ENCODE measurements at places on chromosomes 3 and 15.

GRCh38 chr3:109887293-109887692 lies 549.9 kb upstream of the DPPA4 start:
- DNase-seq, result no peak

DNA sequence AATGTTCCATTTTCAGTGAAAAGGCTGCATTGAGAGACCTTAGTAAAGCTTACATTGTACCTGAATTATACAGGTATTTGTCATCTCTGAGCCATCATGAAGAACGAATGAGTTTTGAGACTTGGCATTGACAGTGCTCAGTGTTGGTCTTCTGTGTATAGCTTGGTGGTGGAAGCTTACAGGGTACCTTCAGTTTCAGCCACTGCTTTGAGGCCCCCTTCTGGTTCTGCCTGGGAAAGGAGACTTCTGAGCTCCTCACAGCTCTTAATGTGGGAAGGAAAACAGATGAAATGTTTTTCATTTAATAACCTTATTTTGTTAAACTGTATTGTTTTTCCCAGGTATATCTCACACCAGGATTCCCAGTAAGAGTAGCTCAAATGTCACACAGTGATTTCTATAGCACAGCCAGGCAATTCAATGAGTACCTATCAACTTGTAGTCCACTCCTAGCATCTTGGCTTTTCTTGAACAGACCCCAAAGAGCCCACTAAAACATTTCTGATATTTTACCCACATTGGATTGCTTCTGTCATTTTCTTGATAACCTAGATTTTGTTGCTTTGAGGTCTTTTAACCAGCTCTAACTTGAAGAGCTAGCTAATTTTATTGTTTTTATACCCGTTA lies 5.6 kb downstream of the SERPINI1 start:
- DNase-seq, result peak; percentile 39

- no peak for DNase-seq
Measured at GRCh38 chr3:8113626-8114025, 388.0 kb upstream of the LMCD1 start.

DNA sequence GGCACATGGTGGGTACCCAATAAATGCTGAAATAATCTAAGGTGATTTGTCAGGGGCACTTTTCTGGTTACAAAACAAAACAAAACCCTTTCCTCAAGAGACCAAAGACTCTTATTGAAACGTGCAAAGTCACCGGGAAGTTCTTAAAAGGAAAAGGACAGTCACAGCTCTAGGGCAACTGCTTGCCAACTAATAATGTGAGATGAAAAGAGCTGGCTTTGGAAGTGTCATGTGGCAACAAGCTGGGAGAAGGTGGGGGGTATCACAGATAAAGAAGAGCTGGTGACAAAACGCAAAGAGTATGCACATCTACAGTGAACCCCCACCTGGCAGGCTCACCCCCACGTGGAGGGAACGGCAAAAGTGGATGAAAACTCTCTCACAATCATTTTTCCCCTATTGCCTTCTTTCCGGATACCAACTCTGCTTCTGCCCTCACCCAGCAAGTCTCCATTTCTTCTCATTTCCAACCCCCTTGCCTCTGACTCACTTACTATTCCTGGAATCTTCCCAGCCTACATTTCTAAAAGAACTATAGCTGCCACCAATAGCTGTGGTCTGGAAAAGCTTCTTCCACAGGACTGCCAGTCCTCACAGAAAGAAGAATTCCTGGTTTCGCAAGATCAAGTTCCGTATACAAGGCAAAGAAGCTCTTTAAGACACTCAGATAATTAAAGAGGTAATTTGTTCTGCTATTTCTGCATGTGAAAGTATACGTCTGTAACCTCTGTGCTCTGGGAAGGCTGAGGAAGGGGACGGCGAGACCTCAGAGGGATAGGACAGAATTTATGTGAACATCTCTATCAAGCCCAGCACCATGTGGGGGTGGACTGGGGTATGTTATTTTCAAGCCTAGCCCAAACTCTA lies 21.8 kb upstream of the ANPEP start:
- DNase-seq, result no peak

GRCh38 chr3:167091226-167091625 lies 288.9 kb downstream of the ZBBX start:
- DNase-seq, result no peak

- no peak for DNase-seq
Measured at GRCh38 chr3:98739266-98739665, 23.9 kb upstream of the ST3GAL6 start.

DNA sequence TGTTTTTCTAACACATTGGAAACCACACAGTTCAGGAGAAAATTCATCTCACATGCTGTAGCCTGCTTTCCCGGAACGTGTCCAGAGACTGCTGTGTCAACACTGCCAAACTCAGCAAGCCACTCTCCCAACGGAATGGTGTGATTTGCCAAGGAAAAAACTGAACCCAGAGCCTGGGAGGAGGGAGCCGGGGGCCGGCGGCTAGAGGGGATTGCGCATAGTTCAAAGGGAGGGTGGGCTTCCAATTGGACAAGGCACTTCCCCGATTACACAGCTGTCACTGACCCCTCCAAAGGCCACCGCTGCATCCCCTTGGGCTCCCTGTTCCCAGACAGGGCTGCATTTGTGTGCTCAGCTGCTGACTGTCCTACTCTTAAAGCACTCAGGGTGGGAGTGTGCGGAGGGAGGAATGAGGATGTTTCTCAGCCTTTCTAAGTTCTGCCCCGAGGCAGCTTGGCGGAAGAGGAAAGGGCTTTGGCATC lies 256.2 kb downstream of the ZNF621 start:
- DNase-seq, result no peak

DNA sequence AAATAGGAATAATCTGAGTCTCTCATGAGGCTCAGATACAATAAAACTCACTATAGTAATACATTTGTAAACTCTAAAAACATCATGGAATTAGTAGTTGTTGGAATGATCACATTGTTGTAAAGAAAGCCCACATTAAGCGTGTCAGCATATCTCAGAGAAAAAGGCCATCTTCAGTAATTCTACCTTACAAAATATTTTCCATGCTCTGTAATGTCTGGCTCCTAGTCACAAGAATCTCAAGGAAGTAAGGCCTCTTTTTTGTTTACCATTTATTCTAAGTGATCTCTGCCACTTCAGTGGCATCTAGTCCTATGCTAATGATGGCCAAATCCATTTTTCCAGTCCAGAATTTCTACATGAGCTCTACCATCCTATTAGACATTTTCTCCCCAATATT lies 240.2 kb upstream of the ZNF717 start:
- no peak for DNase-seq

- no peak for DNase-seq
Measured at GRCh38 chr3:107411056-107411455, 33.8 kb downstream of the CCDC54 start.

DNA sequence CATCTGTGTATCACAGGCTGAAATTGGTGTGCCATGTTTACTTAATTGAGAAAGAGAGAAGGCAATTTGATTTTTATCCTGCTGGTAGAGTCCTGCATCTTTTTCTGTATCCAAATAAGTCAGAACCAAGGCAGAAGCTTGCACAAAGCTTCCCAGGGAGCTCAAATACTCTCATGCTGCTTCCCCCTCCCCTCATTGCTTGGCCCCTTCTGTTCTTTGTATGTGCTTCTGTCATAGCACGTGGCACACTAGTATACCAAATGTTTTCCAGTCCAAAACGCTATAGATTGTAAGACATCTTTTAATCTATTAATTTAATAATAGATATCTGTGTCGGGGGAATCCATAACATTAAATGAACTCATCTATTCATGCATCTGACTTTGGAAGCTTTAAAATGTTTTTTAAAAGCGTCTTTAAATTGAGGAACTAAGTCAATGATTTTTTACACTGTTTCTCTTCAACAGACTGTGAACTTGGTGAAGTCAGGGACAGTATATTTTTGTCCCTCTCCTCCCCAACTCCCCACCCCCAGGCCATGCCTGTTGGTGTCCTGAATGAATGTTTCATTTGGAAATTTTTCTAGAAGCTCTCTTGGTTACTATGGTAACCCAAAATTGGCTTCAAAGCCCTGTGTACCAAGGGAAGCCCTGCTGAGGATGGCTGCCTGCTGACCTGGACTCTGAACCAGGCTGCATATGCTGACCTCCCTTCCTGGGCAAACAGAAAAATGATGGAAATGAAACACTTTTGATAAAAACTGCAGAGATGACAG lies 26.2 kb upstream of the SLC35G2 start:
- no peak for DNase-seq

GRCh38 chr3:80052271-80052670 lies 284.5 kb upstream of the ROBO1 start:
- no peak for DNase-seq

- no peak for DNase-seq
Measured at GRCh38 chr3:116155841-116156240, 289.4 kb downstream of the LSAMP start.

GRCh38 chr3:87413814-87414213 lies 137.4 kb upstream of the POU1F1 start:
- no peak for DNase-seq

DNA sequence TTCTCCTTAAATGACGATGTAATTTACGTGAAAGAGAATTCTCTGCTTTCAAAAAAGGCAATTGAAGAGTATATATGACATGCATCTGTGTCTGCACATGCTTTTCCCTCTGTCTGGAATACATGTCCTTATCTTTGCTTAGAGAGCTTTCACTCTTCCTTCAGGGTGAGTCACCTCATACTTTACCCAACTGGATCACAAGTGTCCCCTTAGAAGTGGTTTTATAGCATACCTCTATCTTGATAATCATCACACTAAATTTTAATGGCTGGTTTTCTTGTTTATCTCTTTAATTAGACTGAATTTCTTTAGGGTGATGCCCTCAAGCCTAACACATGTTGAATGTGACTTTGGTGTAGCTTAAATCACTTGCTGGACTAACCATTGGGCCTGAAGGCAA lies 178.9 kb downstream of the SV2B start:
- DNase-seq, result no peak

DNA sequence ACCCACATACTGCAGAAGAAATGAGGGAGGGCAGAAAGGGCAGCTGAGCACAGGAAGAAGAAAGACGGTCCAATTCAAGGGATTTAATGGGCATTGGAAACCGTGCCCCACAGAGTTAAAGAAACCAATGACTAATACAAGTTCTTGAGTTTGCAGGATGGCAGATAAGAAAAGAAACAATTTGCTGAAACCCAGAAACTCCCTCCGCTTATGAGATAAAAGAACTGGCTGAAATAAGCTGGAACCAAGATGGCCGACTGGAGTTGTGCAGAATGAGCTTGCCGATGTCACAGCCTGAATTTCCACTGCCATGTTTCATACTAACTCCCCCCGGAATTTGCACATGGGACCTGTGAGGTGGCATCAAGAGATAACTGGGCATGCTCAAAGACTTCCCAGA lies 47.1 kb downstream of the SCAP start:
- no peak for DNase-seq

DNA sequence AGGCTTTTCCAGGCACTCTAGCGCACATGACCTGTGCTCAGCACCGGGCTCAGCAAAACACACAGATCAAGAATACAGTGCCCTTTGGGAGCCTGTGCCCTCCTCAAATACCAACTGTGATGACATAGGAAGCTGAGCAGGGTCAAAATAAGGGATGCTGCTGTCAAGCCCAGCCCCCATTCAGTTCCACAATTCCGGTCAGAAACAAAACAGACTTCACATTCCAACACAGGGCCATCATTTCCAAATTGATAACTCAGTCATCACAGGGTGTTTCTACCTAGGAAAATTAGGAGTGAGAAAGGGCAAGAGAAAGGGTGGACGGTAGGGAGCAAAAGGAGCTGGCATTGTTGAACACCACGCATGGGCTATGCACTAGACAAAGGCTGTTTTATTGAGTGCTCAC lies 158.4 kb upstream of the CCDC54 start:
- no peak for DNase-seq

DNA sequence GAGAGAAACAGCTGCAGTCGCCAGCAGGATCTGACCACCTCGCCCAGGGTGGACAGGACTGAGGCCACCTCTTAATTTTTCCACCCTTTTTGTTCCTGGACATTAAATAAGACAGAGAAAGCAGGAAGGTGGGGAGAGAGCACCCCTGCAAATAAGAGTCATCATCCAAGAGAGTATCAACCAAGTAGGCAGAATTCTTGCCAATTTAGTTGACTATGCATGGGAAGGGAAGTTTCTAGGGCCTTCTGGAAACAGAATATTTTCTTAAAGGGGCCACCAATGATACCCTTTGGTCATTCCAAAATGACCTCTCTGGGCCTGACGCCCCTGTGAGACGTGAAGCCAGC lies 136.2 kb downstream of the TJP1 start:
- no peak for DNase-seq

GRCh38 chr15:41990243-41990605 lies 17.9 kb upstream of the EHD4 start:
- no peak for DNase-seq

DNA sequence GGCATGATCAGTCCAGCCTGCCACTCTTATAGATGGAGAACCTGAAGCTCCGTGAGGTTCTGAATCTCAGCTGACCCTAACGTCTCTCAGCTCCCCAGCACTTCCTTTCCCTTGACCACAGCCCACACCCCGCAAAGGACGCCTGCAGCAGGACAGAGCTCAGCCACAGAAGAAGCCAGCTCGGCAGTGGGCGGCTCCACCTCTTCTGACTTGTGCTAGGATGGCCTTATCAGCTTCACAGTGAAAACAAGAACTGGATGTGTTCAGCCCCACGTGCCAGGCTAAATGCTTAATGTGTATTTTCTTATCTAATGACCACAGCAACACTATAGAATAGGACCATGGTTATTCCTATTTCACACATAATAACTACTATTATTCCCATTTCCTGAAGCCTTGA lies 127.6 kb downstream of the ARNT2 start:
- no peak for DNase-seq

DNA sequence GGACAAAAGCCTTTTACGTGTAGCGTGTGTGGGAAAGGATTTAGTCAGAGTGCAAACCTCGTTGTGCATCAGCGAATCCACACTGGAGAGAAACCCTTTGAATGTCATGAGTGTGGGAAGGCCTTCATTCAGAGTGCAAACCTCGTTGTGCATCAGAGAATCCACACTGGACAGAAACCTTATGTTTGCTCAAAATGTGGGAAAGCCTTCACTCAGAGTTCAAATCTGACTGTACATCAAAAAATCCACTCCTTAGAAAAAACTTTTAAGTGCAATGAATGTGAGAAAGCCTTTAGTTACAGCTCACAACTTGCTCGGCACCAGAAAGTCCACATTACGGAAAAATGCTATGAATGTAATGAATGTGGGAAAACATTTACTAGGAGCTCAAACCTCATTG lies 10.5 kb downstream of the ZNF35 start:
- DNase-seq, result no peak

GRCh38 chr3:46085421-46086082 lies 58.3 kb upstream of the XCR1 start:
- no peak for DNase-seq

Measured in NCI-H2081 treated with DMSO at 0.1 percent for 48 hours (cell line).